NCI-H1436 (cell line): ENCODE measurements at places on chromosomes 6 and 20.

GRCh38 chr20:63980317-63980805, 571 bp upstream of the PRPF6 start:
- no peak for DNase-seq

DNA sequence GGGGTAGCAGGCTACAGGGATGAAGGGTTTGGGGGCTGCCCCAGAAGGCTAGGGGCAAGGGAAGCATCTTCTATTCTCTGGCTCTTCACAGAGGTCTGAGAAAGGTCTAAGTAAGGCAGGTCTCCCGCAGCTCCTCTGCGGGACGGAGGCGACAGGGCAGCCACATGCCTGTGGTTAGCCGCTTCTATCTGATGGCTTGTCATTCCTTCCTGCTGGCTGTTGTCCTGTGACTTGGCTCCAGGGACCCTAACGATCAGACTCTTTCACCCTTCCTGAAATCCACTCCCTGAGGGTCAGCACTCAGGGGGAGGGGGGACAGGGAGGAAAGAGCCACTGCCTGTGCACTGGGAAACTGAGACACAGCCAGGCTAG, 673 bp downstream of the CST7 start:
- no peak for DNase-seq

DNA sequence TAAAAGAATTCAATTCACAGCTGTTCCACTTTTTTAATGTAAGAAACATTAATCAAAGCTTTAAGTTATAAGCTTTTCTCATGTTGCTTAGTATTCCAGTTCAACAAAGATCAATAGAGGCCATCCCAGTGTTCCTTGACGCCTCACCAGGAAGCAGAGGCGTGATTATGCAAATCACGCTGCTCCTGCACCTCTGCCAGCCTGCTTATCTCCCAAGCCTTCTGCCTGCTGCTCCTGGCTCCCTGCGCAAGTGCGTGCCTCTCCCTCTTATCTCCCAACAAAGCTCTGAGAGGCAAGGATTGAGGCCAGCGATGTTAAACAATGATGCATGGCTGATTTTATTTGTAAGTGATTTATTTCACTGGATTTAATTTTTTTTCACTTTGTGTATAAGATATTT, 42.8 kb downstream of the INSM1 start:
- DNase-seq: peak; percentile 20

DNA sequence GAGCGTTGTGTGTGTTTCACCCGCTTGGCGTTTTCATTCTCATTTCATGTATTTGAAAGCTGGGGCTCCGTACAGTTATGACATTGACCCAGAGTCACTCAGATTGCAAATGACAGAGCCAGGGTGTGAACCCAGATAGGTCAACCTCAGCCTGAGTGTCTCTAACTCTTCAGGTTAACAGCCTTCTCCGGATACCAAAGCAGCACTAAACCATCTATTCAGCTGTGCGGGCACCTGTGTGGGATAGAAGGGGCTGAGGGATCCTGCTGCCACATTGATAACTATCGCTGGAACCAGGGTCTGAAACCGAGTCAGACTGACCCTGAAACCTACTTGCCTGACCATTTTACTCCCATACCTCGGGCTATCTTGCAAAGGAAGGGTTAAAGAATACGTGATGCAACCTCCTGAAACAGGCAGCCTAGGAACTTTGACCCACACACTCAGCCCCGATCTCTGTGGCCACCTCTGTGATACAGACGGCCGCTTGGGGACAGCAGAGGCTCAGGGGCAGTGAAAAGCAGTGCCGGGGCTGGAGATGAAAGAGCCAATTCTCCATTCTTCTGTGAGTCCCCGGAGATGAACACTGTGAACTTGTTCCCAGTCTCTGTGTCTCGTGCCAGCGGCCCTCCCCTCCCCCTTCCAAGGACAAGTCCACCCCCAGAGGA, 233.5 kb upstream of the QKI start:
- no peak for DNase-seq

DNA sequence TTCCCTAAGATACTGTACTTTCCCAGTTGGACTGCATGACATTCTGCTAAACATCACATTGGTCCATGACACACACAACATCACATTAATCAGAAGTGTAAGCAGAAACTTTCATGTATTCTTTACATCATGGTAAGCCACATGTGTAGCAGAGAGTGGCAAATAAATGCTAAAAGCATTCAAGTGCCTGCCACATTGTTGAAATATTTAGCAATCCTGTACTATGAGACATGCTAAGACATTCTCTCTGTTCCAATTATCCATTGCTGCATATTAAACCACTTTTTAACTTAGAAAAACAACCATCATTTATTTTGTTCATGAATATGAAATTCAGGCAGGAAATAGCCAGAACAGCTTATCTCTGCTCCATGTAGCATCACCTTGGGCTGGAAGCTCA, 207.7 kb upstream of the GJE1 start:
- no peak for DNase-seq

DNA sequence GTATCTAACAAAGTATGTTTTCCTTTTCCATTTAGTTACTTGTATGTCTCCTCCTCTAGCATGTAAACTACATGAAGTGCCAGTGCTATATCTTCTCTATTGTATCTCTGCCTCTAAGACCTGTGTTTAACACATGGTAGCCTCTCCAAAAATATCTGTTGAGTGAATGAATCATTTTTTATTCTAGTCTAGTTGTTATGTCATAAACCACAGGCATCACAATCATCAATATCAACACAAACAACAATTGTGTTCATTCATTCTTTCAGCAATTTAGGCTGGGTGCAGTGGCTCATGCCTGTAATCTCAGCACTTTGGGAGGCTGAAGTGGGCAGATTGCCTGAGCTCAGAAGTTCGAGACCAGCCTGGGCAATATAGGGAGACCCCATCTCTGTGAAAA, 111.6 kb upstream of the EYA4 start:
- no peak for DNase-seq

DNA sequence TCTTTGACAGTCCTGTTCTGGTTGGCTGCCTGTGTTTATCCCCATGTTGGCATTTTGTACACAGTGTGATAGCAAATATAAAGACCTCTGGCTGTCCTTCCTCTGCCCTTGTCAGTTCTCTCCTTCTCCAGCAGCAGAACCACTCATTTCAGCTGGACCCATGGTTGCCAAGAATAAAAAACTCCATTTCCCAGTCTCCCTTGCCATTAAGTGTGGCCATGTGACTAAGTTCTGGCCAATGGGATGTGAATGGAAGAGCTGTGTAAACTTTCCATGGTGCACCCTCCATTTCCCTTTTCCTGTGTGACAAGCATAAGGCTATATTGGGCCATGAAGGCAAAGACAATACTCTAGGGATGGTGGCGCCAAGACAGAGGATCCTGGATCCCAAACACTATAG, 78.4 kb upstream of the TBC1D7 start:
- DNase-seq: no peak

- DNase-seq: no peak
Observed at GRCh38 chr6:15921243-15921642, 207.6 kb upstream of the MYLIP start.

DNA sequence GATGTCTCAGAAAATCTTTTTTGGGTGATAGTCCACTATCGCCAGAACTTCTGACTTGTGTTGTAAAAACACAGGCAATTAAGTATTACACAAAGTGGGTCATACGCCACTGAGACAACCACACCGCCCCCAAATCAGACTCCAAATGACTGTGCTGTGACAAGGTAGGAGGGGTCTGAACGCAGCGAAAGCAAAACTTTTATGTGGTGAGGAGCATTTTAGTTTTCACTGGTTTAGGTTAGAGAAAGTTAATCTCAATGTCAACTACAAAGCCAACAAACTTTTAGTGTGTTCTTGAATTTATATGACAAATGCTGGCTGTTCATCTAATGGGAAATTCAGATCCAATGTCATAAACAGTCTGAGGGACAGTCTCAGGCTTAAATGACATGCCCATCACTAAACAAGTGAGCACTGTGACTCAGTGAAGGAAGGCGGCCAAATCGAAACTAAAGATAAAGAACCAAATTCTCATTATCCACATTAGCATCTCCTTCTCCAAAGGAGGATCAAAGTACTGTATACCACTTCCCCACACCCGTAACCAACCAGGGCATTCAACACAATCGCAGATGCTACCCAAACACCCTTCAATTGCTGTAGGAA, 186.7 kb downstream of the GJA10 start:
- DNase-seq: no peak
